CD4-positive, alpha-beta memory T cell (primary cell): ENCODE measurements at places on chromosomes 5 and 9.

DNA sequence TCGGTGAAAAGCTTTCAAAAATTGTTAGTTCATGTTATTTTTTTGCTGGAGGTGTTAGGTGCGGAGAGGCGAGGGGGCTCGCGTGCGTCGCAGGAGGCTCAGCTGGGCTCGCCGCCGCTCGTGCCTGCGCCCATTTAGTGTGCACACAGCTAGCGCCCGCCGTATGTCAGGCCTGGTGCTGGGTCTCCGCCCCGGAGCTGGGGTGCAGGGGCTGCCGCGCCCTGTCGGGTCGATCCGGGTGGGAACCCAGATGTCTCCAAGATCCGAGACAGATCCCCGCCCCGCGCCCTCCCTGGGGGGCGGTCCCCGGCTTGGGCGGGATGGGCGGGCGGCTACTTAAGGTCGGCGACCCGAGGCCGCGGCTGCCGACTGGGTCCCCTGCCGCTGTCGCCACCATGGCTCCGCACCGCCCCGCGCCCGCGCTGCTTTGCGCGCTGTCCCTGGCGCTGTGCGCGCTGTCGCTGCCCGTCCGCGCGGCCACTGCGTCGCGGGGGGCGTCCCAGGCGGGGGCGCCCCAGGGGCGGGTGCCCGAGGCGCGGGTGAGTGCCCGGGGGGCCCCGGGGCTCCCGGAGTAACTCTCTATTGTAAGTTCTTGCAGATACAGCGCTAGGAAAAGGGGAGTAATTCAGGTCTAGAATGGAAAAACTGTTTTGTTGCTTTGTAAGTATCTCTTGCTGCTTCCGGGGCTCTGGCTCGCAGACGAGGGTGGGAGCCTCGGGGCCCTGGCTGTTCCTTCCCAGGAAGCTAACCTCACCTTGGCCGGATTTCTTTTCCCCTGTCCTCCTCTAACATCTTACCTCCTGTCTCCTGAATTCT lies 31.7 kb downstream of the GSN start:
- peak; percentile 10 for DNase-seq

DNA sequence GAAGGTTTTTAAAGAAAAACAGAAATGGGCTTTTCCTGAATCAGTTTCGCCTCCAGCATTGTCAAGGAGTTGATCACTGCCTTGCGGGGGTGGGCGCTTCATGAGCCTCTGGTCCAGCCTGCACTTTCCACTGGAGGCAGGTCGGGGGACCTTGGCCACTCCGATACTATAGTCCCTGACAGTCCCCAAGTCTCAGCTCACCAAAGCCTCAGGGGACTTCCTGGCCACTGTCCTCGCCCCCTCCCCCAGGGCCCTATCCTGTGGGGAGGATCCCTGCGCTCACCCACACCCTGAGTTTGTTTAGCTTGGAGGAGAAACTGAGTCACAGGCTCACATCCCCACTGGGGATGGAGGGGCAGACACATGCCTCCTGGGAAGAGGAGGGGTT lies 1.4 kb downstream of the SLC6A19 start:
- DNase-seq, result no peak

GRCh38 chr9:107839371-107839770 lies 349.8 kb upstream of the KLF4 start:
- DNase-seq, result no peak

DNA sequence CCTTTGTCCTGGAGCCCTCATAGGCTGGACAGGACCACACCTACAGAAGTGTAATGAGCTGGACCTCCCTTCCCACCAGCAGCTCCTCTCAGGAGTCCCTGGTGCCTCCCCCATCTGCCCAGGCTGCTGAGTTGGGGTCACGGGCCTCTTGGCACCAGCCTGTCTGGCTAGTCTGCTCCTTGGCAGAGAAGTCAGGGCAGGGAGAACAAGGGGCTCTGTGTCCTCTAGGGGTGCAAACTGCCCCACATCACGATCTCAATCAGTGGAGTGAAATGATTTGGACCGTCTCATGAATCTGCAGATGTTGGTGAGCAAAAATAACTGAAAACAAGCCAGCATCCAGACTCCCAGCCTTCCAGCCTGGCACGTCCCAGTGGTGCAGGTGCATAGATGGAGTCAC lies 14.9 kb upstream of the GFPT2 start:
- no peak for DNase-seq

DNA sequence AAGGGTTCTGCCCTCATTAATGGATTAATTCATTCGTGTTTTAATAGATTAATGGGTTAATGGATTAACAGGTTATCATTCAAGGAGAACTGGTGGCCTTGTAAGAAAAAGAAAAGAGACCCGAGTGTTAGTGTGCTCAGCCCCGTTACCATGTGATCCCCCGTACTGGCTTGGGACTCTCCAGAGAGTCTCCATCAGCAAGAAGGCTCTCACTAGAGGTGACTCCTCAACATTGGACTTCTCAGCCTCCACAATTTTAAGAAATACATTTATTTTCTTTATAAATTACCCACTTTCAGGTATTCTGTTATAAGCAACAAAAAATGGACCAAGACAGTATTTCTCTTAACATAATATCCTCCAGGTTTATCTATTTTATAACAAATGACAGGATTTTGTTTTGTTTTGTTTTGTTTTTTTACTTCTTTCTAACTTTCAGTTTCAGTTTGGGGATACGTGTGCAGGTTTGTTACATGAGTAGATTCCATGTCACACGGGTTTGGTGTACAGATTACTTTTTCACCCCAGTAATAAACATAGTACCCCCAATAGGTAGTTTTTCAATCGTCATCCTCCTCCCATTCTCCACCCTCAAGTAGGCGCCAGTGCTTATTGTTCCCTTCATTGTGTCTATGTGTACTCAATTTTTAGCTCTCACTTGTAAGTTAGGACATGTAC lies 456.1 kb downstream of the DNAH5 start:
- DNase-seq, result no peak

DNA sequence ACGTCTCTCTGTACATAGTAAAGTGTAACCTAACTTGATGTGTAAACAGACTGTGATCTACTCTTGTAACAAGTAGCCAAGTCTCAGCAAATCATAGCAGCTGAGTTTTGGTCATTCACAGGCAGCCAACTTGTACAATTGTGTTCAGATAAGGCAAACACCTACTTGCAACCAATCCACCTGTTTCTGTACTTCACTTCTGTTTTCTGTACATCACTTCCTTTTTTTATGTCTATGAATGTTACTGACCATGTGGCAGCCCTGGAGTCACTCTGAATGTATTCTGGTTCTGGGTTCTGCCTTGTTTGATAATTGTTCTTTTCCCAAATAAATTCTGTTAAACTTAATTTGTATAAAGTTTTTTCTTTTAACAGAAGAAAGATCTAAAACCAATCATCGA lies 26.0 kb downstream of the RLN2 start:
- DNase-seq, result no peak

- no peak for DNase-seq
Measured at GRCh38 chr9:100098046-100098886, 534 bp downstream of the ERP44 start.

- DNase-seq, result no peak
Measured at GRCh38 chr9:38066914-38067858, 1.8 kb downstream of the SHB start.

DNA sequence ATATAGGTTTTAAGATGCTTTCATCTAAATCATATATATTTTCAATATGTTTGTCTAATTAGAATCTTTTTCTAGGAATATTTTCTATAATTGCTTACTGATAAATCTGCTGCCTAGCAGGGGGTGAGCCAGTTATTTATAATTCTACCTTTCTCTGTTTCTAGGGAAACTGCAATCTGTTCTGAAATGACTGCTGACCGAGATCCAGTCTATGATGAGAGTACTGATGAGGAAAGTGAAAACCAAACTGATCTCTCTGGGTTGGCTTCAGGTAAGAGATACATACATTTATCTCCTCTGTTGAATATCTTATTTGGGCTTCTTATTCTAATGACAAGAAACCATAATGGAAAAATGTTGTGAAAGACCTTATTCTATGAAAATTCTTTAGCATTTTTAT lies 127.3 kb downstream of the XRCC4 start:
- DNase-seq, result no peak
